Glutamatergic neuron (in vitro differentiated cells): ENCODE measurements at places on chromosomes 5 and 9. TPM values are rescaled to one million over a fixed set of nuclear protein-coding genes. Genes with fewer than 3 reads are reported as not detected.

Gene CYLC2
- not detected for total RNA-seq

Gene F2RL1
- total RNA-seq = 0.42 TPM

Gene ZNF879
- 5.7 TPM for total RNA-seq

Gene STC2
- 14.0 TPM for total RNA-seq

Gene GPR151
- total RNA-seq = not detected

Gene PCDHGC3
- total RNA-seq = 40.1 TPM

Gene ERAP2
- total RNA-seq = not detected

Gene GHR
- not detected for total RNA-seq

Gene PLAC8L1
- 2.2 TPM for total RNA-seq

Gene TIGD6
- total RNA-seq = 3.3 TPM

Gene PCDHGA5
- total RNA-seq = 4.6 TPM

Gene BRIX1
- 19.0 TPM for total RNA-seq

Gene NEURL1B
- 11.4 TPM for total RNA-seq

Gene TAF9
- total RNA-seq = 79.0 TPM

Gene IFNB1
- total RNA-seq = not detected

Gene ADGRV1
- 18.2 TPM for total RNA-seq
